ENCODE measurements at places on chromosomes 7 and 10.

DNA sequence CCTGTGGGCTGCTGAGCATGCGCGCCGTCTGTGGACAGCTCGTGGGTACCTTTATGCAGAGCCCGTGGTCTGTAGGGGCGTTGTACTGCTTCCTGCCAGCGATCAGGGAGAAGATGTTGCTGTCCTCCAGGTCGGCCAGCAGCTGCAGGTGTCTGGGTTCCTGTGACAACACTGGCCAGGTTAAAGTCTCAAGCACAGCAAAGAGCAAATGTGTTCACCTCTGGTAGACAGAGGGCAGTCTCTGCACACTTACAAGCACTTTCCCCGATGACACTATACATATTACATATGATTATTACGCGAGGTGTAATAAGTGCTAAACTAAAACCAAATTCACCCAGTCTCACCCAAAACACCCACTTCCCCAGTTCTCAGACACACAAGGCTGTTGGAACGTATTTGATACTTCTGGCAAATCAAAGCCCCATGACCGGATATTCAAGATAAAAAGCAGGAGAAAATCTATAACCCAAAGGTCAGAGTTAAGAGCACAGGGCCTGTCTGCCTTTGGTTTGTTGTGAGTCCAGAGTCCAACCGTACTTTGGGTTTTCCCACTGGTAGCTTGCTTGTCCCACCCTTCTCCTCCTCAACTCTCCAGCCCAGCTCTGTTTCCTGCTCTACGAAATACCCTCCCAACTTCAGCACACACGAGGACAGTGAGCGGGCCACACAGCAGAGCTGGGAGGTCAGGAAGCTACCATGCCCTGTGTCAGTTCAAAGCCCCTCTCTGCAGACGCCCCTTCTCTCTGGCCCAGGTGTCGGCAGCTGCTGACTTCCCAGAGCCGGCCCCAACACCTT lies 49.7 kb upstream of the DDC start:
- no peak for DNase-seq

GRCh38 chr10:70561070-70561469 lies 41.5 kb downstream of the PRF1 start:
- DNase-seq, result no peak

GRCh38 chr10:116226053-116226452 lies 47.0 kb downstream of the GFRA1 start:
- no peak for DNase-seq

DNA sequence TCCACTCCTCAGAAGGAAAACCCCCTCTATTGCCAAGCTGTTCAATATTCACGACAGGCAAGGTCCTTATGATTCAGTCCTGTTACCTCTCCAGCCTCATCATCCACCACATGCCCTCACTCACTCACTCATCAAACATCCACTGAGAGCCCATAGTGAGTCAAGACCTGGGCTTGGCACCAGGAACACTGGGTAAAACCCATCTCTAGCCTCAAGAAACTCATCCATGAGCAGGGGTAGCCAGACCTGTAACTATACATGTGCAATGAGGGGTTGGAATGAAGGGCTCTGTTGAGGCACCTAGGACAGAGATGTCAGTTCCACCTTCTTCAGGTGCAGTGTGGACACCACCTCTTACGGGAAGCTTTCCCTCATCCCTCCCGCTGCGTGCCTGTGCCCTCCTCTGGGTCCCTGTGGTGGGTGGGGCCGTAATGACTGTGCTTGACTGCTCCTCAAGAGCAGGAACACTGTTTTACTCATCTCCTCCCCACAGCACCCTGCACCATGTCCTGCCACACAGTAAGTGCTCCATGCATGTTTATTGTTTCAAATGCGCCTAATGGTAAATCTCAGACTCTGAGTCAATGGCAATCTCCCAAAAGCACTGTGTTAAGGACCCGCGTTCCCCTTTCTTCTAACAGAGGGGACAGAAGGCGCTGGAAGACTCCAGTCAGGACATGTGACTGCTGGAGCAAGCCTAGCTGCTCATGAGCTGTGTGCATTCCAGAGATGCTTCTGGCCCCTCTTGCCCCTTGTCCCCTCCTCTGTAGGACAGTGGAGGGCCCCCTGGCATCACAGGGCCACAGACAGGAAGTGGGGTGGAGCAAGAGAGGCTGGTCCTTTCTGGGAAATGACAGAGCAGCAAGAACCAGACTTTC lies 95.4 kb downstream of the HIPK2 start:
- DNase-seq, result no peak

DNA sequence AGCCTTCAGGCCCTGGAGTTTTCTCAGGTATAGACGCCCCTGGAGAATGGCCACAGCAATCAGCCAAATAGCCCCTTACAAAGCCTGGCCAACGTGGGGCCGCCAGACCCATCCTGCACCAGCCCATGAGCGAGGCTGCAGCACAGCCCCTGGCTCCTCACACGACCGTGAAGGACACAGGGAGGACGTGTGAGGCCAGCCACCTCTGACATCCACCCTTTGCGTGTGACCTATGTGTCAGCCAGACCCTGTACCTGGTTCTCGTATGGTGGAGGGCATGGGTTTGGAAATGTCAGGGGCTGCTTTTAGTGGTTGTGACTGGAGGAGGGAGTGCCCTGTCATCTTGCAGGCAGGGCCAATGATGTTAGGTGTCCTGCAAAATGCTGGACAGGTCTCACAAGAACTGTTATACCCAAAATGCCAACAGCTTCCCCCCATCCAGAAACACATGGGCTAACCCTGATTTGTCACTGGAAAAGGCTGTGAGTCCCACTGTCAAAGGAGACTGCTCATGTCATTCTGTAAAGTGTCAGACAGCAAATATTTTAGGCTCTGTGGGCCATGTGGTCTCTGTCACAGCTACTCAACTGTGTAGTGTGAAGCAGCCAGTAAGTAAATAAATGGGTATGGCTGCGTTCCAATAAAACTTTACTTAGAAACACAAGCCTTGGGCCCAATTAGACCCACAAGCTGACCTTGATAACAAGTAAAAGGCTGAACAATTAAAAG lies 30.0 kb downstream of the NOD1 start:
- DNase-seq, result no peak

DNA sequence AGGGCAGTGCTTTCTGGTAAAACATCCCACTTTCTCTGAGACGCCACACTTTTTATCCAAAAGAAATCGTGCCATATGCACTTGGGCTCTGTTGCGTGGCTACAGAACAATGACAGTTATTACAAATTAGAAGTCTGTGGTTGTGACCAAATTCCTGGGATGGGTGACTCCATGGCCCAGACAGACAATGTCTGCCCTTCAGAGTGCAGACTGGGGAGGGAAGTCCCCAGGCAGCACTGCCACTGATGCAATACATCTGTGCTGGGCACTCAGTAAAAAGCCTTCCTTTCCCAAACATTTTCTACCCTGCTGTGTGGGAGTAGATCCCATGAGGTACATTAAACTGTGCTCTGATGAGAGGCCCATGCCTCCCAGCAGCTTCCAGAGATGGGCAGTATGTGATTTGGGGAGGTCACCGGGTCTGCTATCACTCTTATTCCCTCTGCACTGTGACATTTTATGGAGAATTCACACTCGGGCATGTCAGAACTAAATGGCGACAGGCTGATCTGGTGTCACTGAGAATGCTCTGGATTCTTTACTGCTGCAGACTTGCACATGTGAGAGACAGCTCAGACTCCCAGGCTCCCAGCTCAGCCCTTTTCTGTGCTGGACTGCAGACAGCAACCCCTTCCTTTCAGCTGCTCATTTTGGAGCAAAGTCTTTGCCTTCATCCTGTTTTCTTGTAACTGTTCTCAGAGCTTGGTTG lies 243.5 kb upstream of the ZNF32 start:
- no peak for DNase-seq

- DNase-seq, result no peak
These were observed 32.8 kb downstream of the NUDT5 start for GRCh38 chr10:12162927-12163326.

- no peak for DNase-seq
These were observed 30.8 kb downstream of the PRLHR start for GRCh38 chr10:118564652-118565051.

GRCh38 chr7:16484453-16485158 lies 19.1 kb upstream of the SOSTDC1 start:
- no peak for DNase-seq

DNA sequence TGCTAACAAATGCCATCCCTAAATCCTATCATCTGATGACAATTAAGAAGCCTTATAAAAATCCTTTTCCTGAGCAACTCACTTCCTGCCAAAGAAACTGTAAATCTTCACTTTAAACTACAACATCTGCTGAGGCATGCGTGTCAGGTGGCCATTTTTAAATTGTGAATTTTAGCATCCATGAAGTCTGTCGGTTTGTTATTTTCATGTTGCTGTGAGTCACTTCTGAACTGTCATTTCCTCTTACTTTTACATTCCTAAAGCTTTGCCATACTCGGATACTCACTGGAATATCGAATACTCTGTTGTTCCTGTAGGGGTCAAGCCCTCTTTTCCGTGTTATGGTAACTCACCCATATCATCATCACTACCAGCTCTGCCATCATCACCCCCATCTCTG lies 34.3 kb upstream of the TMEM26 start:
- no peak for DNase-seq

- no peak for DNase-seq
These were observed 96.2 kb upstream of the DUSP5 start for GRCh38 chr10:110401401-110402076.

GRCh38 chr10:27242951-27243551 lies 2.5 kb upstream of the ACBD5 start:
- peak; percentile 82 for DNase-seq

DNA sequence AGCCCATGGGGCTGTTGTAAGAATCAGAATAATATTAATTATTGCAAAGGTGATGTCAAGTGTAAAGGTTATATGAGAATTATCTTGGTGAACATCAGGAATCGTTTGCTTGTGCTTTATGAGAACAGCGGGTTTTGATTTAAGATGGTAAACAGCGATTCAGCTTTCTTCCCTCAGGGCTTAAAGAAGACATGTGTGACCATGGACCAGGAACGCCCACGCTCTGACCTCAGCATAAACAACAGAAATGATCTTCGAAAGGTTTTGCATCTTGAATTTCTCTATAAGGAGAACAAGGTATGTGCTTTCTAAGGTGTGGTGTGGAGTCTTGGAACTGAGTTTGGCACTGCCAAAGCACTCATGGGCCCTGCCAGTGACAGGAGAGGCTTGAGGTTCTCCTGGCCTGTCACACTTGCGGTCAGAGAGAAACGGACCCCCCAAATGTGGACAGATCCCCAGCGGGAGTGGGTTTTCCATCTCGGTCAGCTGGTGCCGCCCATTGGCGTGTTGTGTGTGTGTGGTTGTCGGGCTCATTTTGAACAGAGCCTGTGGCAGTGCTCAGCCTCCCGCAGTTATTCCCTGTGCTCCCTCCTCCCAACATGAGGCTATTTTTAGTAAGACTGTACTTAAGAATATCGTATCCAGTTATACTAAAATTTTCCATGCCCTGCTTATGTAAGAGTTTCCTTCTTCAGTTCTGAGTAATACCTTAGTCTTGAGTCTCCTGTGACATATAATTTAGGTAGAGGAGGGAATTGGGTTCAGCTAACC lies 7.2 kb downstream of the MINDY4 start:
- DNase-seq, result no peak

GRCh38 chr10:14409247-14409646 lies 78.5 kb upstream of the FRMD4A start:
- DNase-seq, result no peak

DNA sequence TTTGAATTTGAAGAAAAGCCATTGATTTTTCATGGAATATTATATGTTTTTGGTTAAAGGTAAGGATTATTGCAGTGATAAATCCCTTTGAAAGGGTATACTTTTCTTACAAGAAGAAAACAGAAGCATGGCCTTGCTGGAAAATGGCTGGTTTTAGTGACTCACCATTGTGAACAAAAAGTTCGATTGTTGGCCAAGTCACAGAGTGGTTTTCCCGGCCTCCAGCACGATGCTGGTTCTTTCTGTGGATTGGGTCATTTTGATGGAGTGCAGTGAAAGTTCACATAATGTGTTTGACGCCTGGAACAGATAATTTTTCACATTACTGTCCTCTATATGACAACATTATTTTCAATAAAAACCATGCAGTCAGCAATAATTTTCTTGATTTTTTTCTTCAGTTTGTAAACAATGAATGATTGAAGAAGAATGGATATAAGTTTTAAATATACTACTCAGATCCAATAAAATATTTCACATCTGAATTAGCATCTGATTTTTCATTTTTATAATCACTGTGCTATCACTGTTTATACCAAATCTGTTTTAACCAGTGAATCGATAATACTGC lies 60.9 kb downstream of the RBM20 start:
- DNase-seq, result no peak

GRCh38 chr10:49611166-49611815 lies 1.2 kb downstream of the SLC18A3 start:
- no peak for DNase-seq

GRCh38 chr10:70302292-70302691 lies 18.5 kb upstream of the NPFFR1 start:
- DNase-seq, result no peak

- DNase-seq, result no peak
These were observed 13.9 kb downstream of the PCLO start for GRCh38 chr7:83148776-83149175.

- DNase-seq, result no peak
These were observed 73.5 kb downstream of the SAMD9 start for GRCh38 chr7:93044147-93044810.

DNA sequence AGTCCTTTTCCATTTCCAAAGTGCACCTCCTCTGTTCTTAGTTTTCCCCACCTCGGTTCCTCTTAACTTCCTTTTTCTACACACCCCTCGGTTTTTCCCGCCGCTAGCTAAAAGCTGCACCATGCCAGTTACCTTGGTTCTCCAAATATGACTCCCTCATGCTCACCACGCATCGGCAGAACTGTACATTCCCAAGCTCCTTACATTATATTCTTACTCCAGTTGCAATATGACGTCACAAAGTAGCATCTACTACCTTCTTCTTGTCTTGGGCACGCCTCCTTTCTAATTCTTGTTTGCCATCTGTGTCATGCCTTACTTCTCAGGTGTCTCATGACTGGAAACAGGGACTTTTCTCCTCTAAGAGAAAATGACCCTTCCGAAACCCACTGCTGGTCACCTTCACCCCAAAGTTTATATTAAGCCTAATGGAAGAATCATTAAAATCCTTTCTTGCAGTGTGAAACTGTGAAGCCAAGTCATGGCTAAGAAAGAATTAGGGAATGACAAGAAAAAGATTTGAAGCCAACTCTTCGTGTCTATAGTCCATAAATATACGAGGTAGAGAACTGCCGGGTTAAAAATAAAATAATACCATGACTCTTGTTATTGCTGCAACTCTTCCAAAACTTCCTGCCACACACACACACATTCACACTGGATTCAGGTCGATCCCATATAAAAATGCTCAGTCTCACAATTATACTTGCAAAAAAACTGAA lies 1.7 kb downstream of the ESYT2 start:
- no peak for DNase-seq

- DNase-seq, result peak; percentile 55
These were observed 9.3 kb upstream of the TET1 start for GRCh38 chr10:68550747-68551411.

DNA sequence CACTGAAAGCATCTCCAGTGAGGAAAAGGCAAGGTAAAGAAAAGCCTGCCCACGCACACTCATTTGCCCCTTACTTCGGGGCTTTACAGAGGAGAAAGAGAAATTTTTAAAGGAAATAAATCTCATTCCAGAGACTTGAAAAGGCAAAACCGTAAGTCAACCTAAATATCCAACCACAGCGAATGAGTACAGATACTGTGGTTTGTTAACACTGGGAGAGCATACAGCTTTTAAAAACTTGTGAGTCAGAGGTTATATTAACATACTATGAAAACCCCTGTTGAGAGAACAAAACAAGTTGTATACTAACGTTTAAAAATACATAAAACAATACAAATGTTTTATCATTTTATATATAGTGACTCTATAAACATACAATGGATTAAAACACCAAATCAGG lies 28.6 kb upstream of the ST7 start:
- no peak for DNase-seq

GRCh38 chr10:126243306-126243705 lies 145.0 kb downstream of the ADAM12 start:
- no peak for DNase-seq

All from stimulated activated naive CD4-positive, alpha-beta T cell (primary cell).